ENCODE measurements at places on chromosomes 13 and 19.

GRCh38 chr13:82772816-82773215 is 1109.5 kb downstream of the SLITRK1 start:
- no peak for DNase-seq

DNA sequence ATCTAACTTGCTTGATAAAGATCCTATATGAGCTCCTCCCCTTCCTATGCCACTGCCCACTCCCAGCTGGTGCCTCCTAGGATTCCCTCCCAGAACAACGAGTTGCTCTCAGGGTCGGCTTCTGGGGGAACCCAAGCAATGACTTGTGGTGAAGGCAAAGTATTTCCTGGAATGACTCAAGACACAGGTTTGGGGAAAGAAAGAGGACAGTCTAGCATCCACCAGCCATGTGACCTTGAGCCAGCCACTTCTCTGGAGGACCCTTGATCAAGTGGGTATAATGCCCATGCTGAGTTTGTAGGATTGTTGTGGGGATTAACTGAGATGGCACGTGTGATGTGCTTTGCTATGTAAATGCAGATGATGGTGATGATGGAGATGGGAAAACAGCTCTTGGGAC is 33.0 kb downstream of the MBD3L2B start:
- no peak for DNase-seq

DNA sequence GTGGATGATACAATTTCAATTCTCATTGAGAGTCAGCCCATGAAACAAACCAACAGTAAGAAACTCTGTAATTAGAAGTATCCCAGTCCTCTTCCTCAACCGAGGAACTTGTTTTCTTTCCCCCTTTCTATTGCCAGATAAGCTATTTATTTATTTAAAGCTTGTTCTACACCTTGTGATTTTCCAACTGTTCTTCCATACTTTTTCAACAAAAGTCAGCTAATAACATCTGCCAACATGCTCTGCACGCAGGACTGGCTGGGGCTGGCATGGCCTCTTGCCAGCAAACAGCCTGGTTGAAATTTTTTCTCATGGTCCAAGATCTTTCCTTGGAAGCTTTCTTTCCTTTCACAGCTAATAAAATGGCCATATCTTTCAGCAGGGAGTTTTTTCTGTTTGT is 2.9 kb upstream of the IRS2 start:
- no peak for DNase-seq

- no peak for DNase-seq
Observed at GRCh38 chr13:45748941-45749759, 47.0 kb downstream of the CBY2 start.

GRCh38 chr13:111880185-111880584 is 186.8 kb upstream of the SOX1 start:
- no peak for DNase-seq

GRCh38 chr13:40963927-40964326 is 55.2 kb downstream of the ELF1 start:
- no peak for DNase-seq

DNA sequence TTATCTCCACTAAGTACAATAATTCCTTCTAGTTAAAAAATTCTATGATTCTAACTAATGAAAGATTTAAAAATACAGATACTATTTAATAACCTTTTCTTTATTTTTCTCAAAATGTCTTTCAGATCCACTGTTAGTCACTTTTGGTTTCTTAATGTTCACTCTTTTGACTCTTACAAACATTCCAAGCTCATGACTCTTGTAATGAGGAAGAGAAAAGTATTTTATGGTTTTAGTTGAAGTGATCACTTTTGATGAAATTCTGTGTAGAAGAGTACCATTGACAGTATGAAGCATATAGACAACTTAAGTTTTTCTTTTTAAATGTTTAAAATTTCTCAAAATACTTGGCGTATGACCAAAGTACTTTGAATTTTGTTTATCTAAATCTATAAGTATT is 27.8 kb downstream of the COG3 start:
- no peak for DNase-seq

DNA sequence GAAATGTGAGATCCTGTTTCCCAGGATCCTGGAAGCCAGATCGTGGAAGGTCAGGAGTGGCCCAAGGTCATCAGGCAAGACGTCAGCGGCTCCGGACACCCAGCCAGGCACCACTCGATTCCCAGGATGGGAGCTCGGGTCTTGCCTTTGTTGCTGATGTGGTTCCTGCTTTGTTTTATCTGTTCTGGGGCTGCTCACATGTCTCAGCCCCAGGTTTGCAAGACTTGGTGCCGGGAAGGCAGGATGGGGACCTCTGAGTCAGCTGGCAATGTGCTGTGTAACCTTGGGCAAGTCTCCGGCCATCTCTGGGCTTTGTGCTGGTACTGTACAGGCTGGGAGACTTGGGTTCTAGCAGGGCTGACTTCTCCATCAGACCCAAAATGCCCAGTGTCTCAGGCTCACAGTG is 1.4 kb upstream of the FCHO1 start:
- DNase-seq, result peak; percentile 34

DNA sequence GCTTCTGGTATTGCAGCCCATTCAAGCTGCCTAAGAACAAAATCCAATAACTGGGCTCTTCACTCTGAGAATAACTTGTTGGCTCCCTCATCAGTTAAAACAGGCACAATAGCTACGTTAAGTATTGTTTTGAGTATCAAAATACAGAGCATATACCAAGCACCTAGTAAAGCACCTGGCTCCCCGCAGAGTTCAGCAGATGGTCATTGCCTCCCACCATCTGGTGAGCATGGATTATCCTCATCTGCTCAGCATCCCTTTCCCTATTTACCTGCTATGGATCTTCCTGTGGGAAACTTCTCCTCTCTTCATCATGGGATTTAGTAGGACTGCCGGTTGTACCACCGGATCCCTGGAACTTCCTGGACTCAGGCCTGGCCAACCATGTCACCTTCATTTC is 199.2 kb upstream of the MAB21L1 start:
- no peak for DNase-seq

DNA sequence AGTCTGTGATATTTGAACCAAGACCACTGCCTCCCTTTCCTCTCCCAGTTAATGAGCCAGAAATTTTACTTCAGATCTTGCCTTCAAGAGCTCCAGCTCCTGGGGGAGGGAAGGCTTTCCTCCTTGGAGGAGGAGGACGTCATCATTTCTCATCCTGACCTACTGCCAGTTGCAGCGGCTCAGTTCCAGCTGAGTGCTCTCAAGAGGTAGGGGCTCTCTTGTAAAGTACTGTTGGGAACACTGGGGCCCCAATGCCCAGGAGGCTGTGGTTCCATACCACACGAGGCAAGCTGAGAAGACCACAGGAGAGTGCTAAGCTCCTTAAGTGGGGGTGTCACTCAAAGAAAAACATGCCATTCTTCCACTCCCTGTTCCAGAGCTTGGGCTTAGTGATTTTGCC is 36.2 kb downstream of the METTL21C start:
- no peak for DNase-seq

DNA sequence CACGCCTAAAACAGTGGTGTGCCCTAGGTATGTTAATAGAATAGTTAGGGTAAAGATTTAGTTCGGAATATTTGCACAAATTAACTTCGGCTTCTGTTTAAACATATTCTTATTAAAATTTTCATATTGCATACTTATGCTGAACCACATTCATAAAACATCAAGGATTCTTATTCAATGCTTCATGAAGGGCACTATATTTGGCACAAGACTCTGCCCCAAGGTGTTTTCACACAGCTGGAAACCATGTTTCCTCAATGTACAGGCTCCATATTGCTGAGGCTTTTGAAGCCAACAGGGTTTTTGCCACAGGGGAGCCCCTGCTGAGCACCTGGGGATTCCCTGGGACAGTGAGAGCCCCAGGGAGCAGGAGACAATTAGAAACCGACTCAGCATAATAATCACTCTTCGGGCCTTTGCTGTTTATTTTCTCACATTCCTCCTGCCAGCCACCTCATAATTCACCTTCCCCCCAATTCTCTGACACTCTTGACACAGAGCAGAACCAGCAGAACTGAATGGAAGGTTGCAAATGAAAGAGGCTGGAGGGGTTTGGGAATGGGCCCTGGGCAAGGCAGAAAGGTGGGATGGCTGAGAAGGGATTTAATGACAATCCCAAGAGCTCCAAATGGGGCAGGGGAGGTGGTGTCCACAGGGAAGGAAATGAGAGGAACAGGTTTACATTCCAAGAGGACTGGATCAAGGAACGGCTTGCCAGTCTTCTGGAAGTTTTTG is 72.3 kb upstream of the POMP start:
- DNase-seq, result no peak

GRCh38 chr13:112828082-112828699 is 138.4 kb downstream of the ATP11A start:
- no peak for DNase-seq

- DNase-seq, result peak; percentile 38
Observed at GRCh38 chr19:11767633-11768133, 883 bp downstream of the ZNF441 start.

DNA sequence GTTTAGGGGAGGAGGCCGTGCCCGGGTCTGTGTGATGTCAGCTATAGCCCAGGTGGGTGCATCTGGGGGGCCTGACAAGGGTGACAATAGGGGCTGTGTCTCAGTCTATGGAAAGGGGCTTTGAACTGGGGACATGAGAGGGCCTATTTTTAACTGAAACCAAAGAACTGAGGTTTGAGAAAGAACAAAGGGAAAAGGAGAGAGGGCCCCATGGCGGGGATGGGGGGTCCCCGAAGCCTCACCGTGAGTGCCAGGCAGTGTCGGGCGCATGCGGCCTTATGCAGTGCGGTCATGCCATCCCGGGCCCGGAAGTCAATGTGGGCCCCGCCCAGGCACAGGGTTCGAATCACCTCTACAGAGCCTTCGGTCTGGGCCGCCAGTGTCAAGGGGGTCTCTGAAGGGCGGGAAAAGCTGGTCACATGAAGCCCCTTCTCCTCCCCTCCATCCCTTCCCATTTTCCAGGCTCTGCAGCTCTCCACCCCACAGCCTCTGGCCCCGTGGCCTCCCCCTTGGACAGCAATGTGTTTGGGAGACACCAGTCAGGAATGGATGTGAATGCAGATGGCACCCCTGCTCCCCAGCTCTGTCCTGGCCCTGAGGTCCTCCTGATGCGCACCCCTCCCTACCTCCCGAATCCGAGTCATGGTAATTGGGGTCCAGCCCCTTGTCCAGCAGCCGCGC is 5.9 kb downstream of the SHANK1 start:
- DNase-seq, result peak; percentile 42

GRCh38 chr19:399370-399769 is 9.6 kb downstream of the C2CD4C start:
- no peak for DNase-seq

DNA sequence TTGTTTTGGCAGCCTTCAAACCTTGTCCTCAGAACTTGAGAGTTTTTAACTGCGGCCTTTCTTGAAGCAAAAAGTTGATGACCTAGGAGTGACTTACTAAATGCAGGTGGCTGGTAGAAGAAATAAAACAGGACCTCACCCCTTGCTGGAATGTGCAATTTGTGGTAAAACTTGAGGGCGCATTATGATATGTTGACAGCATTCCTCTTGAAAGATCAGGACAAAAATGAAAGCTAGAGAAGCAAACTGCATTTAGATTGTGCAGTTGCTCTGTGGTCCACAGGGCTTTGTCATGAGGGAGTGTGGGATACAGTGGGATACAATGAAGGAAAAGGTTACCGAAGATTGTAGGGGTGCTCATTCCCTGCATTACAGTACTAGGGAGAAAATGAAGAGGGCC is 504.2 kb downstream of the GPC6 start:
- no peak for DNase-seq

All from activated naive CD8-positive, alpha-beta T cell treated with anti-CD3 and anti-CD28 coated beads, Interleukin-2, amount 50 U/mL, for 24 hours (primary cell).